NCI-H187 treated with DMSO at 0.1 percent for 48 hours (cell line): ENCODE measurements at places on chromosomes 5 and 9.

DNA sequence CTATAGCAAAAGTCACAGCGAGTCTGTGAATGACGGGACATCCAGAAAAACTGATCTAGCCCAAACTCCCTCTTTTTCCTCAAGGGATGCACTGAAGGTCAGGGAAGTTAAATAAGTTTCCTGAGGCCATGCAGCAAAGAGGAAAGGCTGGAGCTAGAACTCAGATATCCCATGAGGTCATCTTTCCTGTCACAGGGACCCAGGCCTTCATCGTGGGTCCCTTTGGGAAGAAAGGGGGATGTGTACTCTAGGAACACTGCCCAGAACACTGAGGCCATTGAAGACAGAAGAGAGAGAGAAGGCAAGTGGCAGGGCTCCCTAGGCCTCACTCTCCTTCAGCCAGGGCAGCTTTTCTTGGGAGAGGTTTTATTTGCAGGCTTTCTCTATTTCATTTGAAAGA, 182.0 kb downstream of the EBF1 start:
- no peak for DNase-seq

DNA sequence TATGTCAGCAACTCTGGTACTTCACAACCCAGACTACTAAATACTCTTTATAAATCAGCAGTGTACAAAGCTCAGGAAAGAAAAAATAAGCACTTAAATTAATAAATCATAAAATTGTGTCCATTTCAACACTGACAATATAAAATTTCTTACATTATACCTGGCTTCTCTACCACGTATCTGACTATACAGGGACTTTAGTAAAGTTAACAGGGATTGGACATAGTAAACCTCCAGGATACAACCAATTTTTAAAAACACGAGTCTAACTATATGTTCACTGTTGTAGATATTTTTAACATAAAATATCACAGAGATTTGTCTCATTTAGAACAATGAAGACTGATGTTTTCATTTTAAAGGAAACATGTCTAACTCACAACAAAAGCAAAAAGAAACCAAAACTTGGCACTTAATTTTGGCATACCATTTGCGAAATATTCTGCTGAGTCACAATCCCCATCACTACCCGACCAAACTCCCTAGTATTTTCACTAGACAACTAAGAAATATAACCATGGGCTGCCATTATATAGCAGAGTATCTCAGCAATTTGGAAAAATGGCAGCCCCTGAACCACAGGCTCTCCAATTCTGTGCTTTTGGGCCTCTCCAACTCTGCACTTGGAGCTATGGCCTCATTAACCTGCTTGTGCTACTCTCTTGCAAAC, 14.4 kb downstream of the FAM169A start:
- DNase-seq, result no peak

DNA sequence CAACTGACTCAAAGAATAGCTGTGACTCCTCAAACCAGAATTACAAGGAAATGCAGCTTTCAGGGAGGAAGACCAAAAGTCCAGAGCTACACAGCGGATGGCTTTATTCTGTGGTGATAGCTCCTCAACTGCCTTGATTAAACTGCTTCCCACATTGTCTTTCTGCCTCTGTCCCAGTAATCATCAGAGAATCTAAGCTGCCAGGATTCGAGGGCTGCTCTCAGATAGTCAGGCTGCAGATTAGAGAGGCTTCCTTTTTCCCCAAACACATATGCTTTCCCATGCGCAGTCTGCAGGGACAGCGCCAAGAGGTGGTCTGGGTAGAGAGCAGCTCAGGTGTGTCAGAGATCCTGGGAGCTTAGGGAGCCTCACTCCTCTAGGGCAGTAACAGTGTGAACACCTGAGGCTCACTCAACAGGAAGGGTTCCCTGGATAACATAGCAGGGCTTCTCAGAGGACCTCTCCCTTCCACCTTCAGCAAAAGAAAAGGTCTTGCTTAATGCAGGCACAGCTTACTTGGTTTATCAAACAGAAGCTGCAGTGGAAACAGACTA, 439.9 kb upstream of the TLE4 start:
- DNase-seq, result no peak

DNA sequence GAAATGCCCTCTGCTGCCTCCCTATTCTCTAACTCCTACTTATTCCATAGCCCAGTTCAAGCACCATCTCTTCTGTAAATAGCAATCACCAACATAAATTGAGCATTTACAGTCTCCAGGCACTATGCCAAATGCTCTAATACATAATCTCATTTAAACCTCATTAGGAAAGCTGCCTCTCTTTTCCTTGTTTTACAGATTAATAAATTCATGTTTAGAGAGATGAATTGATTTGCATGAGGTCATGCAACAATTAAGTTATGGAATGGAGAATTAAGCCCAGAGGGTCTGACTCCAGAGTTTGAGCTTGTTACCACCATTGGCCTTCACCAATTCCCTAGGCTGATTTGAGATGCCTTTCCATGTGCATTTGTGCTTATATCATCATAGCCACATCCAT, 23.4 kb upstream of the RFX3 start:
- no peak for DNase-seq

DNA sequence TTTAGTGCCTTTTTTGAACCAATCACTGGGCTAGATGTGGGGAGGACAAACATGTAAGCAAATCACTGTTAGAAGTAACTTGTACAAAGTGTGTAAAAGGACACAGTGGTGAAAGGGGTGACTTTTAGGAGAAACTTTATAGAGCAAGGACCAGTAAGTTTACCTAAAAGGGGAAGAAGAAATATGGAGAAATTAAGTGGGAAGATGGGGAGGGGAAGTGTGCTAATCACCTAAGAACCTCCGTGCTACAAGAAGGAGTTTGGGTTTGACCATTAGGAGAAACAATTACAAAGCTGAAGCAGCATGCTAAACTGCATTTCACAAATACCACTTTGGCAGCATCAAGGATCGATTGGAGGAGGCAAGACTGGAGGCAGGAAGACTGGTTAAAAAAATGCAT, 17.3 kb downstream of the ITGA1 start:
- no peak for DNase-seq

- no peak for DNase-seq
Measured at GRCh38 chr5:10876006-10876744, 115.1 kb upstream of the DAP start.

DNA sequence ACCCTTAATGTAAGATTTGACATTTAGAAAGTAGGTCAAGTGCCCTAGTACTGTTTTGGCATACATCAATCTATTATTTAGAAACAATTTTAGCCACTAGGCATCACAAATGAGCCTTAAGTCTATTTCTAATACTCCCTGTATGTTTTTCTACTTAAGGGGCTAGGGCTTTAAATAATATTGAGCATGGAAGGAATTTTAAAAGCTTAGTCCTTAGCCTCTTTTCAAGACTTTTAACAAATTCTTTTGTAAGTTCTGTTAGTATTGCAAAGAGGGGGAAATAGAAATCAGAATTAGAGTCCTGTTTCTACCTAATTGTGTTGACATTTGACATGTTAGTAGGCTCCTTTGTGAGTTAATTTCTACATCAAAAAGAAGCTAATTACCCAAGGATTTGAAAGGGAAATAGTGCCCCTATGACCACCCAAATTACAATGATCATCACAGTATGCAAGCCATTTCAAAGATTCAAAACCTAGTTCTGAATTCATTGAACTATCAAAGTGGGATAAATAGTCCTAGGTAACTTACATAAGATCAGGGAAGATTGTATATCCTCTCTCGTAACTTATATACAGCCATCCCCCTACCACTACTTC, 647.8 kb upstream of the ACO1 start:
- DNase-seq, result no peak

DNA sequence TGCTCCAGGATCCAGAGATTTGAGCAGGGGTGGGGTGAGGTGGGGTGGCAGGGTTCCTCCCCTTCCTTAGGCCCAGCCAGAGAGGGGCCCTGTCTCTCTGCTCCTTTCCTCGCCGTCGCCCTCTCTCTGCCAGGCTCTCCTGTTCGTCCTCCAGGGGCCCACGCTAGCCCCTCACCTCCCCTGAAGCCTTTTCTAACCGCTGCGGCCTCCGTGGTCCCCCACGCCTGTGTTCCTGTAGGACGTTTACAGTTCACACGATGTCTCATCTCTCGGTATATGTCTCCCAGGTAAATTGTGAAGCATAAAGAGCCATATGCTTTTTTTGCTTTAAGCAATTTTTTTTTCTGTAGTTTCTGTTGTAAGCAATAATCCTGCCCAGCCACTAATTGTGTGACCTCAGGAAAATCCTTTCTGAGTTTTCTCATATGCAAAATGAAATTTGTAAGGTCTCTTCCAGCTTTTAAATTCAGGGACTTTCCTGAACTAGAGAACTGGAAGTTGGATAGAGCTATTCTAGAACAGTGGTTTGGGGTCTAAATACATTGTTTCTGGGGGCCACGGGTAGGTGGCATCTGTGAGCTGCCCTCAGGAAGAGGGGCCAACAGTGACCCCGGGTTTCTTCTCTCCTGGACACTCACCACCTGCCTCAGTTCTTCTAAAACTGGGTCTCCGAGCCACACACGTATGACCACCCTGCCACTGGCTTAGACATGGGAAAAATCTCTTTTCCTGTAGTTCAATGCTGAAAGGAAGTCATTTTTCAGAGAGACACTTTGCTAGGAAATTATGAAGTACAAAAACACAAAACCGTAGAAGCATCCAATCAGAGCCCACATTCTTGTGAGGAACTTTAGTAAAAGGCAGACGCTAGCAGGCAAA, 50.2 kb upstream of the ZNF366 start:
- no peak for DNase-seq

DNA sequence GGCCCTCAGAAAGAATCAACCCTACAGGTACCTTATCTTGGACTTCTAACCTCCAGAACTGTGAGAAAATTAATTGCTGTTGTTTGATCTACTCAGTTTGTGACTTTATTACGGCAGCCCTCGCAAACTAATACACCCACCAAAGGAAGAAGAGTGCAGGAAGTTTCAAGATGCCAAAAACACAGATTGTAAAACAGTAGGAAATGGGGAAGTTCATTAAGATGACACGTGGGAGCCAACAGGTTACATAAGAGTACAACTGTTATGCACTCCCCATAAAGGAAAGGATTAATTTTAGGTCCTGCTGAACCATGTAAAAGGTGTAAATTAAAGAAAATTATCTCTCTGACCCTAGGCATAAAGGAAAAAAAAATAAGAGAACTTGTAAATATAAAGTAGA, 294.3 kb downstream of the EPB41L4A start:
- DNase-seq, result no peak

GRCh38 chr5:105088961-105089360, 1526.4 kb upstream of the NUDT12 start:
- DNase-seq, result no peak

DNA sequence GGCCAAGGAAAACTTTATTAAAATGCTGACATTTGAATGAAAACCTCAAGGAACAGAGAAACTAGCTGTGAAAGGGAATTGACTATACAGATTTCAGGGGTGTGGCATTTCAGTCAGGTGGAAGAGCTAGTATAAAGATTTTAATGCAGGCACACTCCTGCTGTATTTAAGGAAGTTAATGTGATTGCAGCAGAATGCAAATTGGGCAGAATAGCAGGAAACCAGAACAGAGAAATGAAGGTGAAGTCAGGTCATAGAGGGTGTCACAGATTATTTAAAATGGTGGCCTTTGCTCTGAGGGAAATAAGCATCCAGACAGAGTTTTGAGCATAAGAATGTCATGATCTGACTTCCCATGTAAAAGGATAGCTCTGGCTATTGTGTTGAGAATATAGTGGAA, 898.1 kb upstream of the WWC1 start:
- DNase-seq, result no peak

DNA sequence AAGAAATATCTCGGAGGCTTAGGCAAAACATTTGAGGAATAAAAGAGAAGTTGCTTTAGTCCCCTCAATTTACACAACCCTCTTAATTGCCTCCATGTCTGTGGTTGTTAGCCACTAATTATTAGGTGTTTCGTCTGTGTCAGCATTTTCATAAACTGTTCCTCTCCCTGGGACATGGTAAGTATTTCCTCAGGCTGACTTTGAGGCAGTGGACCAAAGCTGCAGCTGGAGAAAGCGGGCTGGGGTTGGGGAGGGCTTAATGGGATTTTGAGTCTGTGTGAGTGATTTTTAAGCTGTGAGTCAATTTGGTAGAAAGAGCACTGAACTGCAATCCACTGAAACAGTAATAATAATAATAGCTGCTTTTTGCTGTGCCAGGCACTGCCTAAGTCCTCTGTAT, 13.0 kb upstream of the TTC1 start:
- DNase-seq, result no peak

- no peak for DNase-seq
Measured at GRCh38 chr5:97355775-97356174, 172.7 kb upstream of the RIOK2 start.

DNA sequence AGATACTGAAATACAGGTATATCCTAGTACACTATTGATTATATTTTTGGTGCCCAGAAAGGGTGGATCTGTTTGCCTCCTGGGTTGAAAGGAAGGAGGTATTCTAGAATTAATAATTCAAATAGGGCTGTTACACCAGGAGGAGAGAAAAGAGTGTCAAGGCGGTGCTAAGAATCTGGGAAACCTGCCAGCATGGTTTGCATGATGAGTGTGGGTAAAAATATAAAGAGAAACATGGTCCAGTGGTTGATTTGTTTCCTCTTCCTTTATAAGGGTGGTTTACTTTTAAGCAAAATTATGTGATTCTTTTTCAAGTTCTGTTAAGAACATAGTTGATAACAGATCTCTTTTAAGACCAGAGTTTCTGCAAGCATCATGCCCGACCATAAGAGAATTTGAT, 69.4 kb upstream of the NFIB start:
- no peak for DNase-seq

DNA sequence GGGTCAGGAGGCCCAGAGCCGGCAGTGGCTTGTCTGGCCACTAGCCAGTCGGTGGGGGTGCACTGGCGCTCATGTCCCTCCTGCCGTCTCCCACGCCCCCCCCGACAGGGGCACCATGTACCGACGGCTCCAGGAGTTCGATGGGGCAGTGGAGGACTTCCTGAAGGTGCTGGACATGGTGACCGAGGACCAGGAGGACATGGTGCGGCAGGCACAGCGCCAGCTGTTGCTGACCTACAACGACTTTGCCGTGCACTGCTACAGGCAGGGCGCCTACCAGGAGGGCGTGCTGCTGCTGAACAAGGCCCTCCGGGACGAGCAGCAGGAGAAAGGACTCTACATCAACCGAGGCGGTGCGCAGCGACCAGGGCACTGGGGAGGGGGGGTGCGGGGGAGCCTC, 8.1 kb downstream of the TTC16 start:
- no peak for DNase-seq

GRCh38 chr5:111427762-111428161, 84.6 kb downstream of the STARD4 start:
- DNase-seq, result no peak

DNA sequence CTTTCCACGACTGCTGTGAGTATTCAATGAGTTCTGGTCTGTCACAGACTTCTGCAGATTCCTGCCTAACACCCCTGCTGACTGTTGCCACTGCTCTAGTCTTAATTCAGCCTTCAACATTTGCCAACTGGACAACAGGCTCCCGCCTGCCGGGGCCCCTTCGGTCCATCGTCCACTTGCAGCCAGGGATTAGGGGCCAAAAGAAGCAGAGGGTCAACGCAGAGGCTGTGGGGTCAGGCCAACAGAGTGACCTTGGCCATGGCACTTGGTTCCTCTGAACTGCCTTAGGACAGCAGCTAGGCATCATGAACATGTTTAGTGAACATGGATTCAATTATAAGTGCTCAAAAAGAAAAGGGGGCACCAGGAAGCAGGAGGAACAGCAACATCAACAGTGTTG, 28.7 kb downstream of the MORN5 start:
- no peak for DNase-seq

- no peak for DNase-seq
Measured at GRCh38 chr5:158792186-158792585, 307.5 kb downstream of the EBF1 start.
